ENCODE measurements at places on chromosomes 7 and 10. TPM values are rescaled to one million over a fixed set of nuclear protein-coding genes. Genes with fewer than 3 reads are reported as not detected.
A peak's percentile ranks its signal among the peaks of the same experiment; 100 is the strongest.

GRCh38 chr10:108632144-108632543 is 1291.2 kb downstream of the XPNPEP1 start:
- no peak for DNase-seq

DNA sequence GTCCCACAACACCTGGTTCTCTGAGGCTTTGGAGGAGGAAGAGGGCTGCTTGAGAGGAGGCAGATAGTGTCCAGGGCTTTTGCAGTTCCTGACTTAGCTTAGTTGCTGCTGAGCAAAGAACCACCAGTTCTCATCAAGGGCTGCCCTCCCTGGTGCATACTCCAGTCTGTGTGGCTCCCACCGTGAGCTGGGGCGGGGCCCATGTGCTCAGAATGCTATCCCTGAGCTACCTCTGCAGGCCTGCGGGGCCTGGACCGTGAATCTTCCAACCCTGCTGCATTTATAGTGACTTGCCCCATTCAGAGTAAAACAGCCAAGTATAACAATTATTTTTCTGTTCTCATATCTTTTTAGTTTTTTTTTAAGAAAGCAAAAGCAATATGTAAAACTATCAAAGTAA is 49.2 kb downstream of the TACR2 start:
- no peak for DNase-seq

- DNase-seq: no peak
Measured at GRCh38 chr10:49323896-49324270, 24.9 kb downstream of the C10orf71 start.

GRCh38 chr7:141738592-141739013 is 445 bp downstream of the SSBP1 start:
- no peak for DNase-seq

Gene SEMA4G
- polyA plus RNA-seq: 23.5 TPM

- peak; percentile 54 for DNase-seq
Measured at GRCh38 chr10:45420453-45421192, 46.6 kb downstream of the ALOX5 start.

GRCh38 chr10:37754538-37755323 is 102.7 kb downstream of the ZNF248 start:
- no peak for DNase-seq

Gene PNLIPRP2
- polyA plus RNA-seq: not detected

Gene SFTPA1
- polyA plus RNA-seq: not detected

- DNase-seq: no peak
Measured at GRCh38 chr10:32437334-32437733, 8.6 kb upstream of the CCDC7 start.

- no peak for DNase-seq
Measured at GRCh38 chr10:28717656-28718201, 40.4 kb downstream of the BAMBI start.

Gene RNF148
- 0.41 TPM for polyA plus RNA-seq

- no peak for DNase-seq
Measured at GRCh38 chr10:56991591-56992069, 630.6 kb upstream of the ZWINT start.

Gene PTF1A
- not detected for polyA plus RNA-seq

GRCh38 chr10:86325158-86325557 is 41.4 kb downstream of the GRID1 start:
- no peak for DNase-seq

Data from kidney (tissue), 22 donors.